ENCODE measurements at places on chromosomes 2 and 18. TPM values are rescaled to one million over a fixed set of nuclear protein-coding genes. Genes with fewer than 3 reads are reported as not detected.

Gene KCTD1
- total RNA-seq = 63.2 TPM

Gene KCNG2
- total RNA-seq = not detected

Gene FBXO15
- total RNA-seq = 1.5 TPM

Gene ADCYAP1
- total RNA-seq = not detected

Gene CDH2
- total RNA-seq = 1.5 TPM

Gene ANKRD62
- total RNA-seq = not detected

Gene SNORC
- 4.3 TPM for total RNA-seq

DNA sequence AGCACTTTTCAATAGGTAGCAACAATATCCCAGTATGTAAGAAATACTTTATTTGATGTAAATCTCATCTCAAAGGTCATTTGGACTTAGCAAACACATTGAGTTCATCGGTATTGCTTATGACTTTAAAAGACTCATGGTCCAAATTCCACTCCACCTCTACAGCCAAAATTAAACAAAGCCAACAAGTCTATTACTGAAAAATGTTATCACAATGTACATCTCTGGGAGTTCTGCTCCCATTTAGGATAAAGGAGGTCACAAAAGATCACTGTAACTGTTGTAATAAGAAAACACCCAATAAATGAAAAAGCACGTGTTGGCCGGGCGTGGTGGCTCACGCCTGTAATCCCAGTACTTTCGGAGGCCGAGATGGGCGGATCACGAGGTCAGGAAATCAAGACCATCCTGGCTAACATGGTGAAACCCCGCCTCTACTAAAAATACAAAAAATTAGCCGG lies 50.0 kb downstream of the ESCO1 start:
- H3K36me3 ChIP-seq = peaks cover 23% of the 10 kb centered on the region
- no peak overlapping the region for H3K4me3 ChIP-seq
- no peaks in the 10 kb centered on the region for H3K4me1 ChIP-seq

GRCh38 chr2:240507060-240507777 lies 50.6 kb downstream of the ANKMY1 start:
- no peak for DNase-seq
- peaks cover 15% of the 10 kb centered on the region for H3K36me3 ChIP-seq
- no peaks in the 10 kb centered on the region for H3K4me1 ChIP-seq
- H3K27me3 ChIP-seq = no peaks in the 10 kb centered on the region

DNA sequence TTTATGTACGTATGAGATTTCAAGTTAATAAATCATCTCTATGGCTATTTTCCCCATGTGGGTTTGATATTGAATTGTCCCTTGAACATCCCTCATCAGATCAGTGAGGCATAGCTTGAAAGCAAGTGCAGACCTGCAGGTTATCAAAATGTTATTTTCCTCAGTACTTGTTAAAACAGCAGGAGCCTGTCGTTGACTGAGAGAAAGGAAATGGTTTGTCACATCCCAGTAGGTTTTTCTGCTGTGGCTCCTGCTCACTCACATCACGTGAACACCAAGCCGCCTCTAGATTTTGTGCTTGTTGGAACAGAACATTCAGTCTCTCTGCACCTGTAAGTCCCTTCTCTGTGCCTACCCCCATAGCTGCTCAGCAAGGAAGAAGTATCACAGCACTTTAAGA lies 340.3 kb downstream of the CELF4 start:
- H3K4me1 ChIP-seq = no peaks in the 10 kb centered on the region
- DNase-seq = no peak
- no peak overlapping the region for H3K27ac ChIP-seq
- no peaks in the 10 kb centered on the region for H3K27me3 ChIP-seq
- no peak overlapping the region for H3K4me3 ChIP-seq

GRCh38 chr2:80392441-80392840 lies 87.9 kb upstream of the LRRTM1 start:
- no peak overlapping the region for H3K27ac ChIP-seq
- H3K4me1 ChIP-seq = no peaks in the 10 kb centered on the region
- no peak for DNase-seq
- no peaks in the 10 kb centered on the region for H3K27me3 ChIP-seq
- no peaks in the 10 kb centered on the region for H3K36me3 ChIP-seq

GRCh38 chr2:50347358-50348044 lies 684.4 kb downstream of the NRXN1 start:
- peaks cover 11% of the 10 kb centered on the region for H3K27me3 ChIP-seq
- H3K4me1 ChIP-seq = no peaks in the 10 kb centered on the region
- H3K4me3 ChIP-seq = no peak overlapping the region
- no peaks in the 10 kb centered on the region for H3K36me3 ChIP-seq
- DNase-seq = no peak

GRCh38 chr18:78675231-78675630 lies 304.4 kb upstream of the SALL3 start:
- no peak overlapping the region for H3K4me3 ChIP-seq
- H3K36me3 ChIP-seq = no peaks in the 10 kb centered on the region
- DNase-seq = no peak
- no peak overlapping the region for H3K27ac ChIP-seq

DNA sequence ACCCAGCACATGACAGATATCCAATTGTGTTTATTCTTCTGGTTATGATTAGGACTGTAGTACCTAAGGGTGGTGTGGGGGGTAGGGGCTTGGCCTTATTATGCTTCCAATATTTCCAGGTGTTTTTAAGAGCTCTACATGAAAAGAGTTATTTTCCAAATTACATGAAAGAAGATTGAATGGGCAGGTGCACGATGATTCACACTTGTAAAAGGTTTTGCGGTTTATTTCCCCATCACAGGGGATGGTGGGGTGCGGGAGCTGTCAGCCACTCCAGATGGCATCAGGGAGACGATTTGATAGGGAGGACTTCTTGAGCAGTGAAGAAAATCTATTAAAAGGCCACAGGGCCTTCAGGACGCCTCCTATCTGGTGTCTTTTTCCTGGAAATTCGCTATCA lies 15.1 kb upstream of the CCBE1 start:
- H3K4me3 ChIP-seq = no peak overlapping the region
- no peak for DNase-seq
- no peak overlapping the region for H3K27ac ChIP-seq
- no peaks in the 10 kb centered on the region for H3K27me3 ChIP-seq
- H3K4me1 ChIP-seq = peaks cover 11% of the 10 kb centered on the region

- no peak overlapping the region for H3K27ac ChIP-seq
- no peaks in the 10 kb centered on the region for H3K27me3 ChIP-seq
These were observed 71.6 kb downstream of the NDUFA10 start for GRCh38 chr2:239953418-239954061.

GRCh38 chr2:239290618-239291474 lies 110.0 kb downstream of the HDAC4 start:
- H3K36me3 ChIP-seq = no peaks in the 10 kb centered on the region
- no peak overlapping the region for H3K27ac ChIP-seq
- no peak overlapping the region for H3K4me3 ChIP-seq
- no peak for DNase-seq

DNA sequence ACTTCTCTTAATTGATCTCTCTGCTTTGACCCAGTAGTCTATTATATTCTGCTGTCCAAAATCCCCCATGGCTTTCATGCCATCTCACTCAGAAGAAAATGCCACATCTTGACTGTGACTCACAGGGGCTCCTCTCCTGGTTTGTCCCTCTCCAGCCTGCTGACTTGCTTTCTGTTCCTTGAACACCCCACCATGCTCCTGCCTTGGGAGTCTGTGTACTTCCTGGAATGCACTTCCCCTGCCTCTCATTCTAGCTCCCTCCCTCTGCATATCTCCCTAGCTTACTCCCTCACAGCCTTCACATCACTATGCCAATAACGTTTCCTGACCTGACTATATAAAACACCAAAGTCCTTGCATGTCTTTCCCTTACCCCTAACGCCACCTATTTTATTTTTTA lies 167.2 kb downstream of the TRIB2 start:
- H3K36me3 ChIP-seq = no peaks in the 10 kb centered on the region
- H3K27me3 ChIP-seq = no peaks in the 10 kb centered on the region
- H3K4me3 ChIP-seq = no peak overlapping the region

- H3K4me1 ChIP-seq = peaks cover 38% of the 10 kb centered on the region
- no peaks in the 10 kb centered on the region for H3K27me3 ChIP-seq
- H3K27ac ChIP-seq = peak overlapping the region; percentile 81
- H3K4me3 ChIP-seq = peak overlapping the region; percentile 49
These were observed 16.4 kb downstream of the DYNAP start for GRCh38 chr18:54607213-54608027.

- H3K27ac ChIP-seq = no peak overlapping the region
- no peak overlapping the region for H3K4me3 ChIP-seq
- no peaks in the 10 kb centered on the region for H3K36me3 ChIP-seq
These were observed 272.5 kb upstream of the KLHL29 start for GRCh38 chr2:23112517-23112916.

DNA sequence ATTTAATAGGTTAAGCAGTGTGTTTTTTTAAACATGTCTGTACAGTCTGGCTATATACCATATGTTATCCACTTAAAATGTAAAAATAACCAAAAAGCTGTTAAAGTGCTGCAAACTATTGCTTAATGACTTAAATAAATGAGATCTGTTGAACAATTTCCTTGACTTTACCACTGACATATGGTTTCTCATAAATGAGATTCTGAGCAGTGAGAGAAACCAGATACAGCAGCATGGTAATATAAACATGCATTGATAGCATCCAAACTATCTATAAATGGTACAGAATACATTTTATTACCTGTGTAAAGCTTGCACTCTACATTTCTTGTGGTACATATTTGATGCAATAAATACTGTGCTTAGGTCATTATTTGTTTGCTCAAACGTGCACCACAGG lies 36.3 kb upstream of the TTC21B start:
- H3K27me3 ChIP-seq = no peaks in the 10 kb centered on the region
- H3K4me3 ChIP-seq = no peak overlapping the region
- no peaks in the 10 kb centered on the region for H3K4me1 ChIP-seq
- no peak overlapping the region for H3K27ac ChIP-seq

- no peak overlapping the region for H3K4me3 ChIP-seq
- H3K36me3 ChIP-seq = no peaks in the 10 kb centered on the region
- peaks cover 72% of the 10 kb centered on the region for H3K27me3 ChIP-seq
- H3K27ac ChIP-seq = no peak overlapping the region
These were observed 54.8 kb upstream of the HDAC4 start for GRCh38 chr2:239455436-239456203.

- DNase-seq = no peak
- H3K4me3 ChIP-seq = no peak overlapping the region
- H3K4me1 ChIP-seq = no peaks in the 10 kb centered on the region
- H3K36me3 ChIP-seq = no peaks in the 10 kb centered on the region
- no peaks in the 10 kb centered on the region for H3K27me3 ChIP-seq
- H3K27ac ChIP-seq = no peak overlapping the region
These were observed 161.2 kb upstream of the MAP3K20 start for GRCh38 chr2:172914341-172915008.

DNA sequence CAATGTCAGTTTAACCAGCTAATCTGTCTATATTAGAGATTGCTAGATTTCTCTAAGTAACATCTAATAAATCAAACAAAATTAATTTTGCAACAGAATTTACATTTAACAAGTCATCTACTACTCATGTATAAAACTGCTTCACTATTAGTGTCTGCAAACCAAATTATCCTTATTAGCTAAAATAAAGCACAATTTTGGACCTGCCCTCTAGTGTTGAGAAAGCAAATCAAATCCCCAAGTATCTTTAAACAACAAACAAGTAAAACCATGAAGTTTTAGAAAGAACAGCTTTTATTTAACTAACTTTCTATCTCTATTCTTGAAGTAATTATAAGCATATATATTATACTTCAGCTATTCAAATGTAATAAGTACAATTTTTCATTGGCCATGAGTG lies 113.1 kb upstream of the SP3 start:
- H3K4me1 ChIP-seq = no peaks in the 10 kb centered on the region
- no peak overlapping the region for H3K4me3 ChIP-seq
- H3K27ac ChIP-seq = no peak overlapping the region
- peaks cover 5% of the 10 kb centered on the region for H3K36me3 ChIP-seq

DNA sequence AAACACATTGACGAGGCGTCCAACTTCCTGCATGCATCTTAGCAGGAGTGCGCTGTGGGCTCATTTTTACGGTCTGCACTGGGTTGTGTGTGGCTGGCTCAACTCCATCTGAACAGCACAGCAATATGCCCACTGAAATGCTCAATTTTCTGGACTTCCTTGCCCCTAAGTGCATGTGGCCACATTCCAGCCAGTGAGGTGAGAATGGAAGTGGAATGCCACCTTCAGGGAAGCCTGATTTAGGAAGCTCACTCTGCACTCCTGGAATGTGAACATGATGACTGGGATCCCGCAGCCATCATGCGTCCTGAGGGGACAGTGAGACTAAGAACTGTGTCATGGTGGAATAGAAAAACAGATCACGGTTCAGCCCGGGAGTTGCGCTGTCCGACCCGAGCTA lies 76.2 kb downstream of the PSMG2 start:
- H3K27me3 ChIP-seq = no peaks in the 10 kb centered on the region
- no peaks in the 10 kb centered on the region for H3K4me1 ChIP-seq
- no peak overlapping the region for H3K4me3 ChIP-seq
- H3K27ac ChIP-seq = no peak overlapping the region
- no peak for DNase-seq

DNA sequence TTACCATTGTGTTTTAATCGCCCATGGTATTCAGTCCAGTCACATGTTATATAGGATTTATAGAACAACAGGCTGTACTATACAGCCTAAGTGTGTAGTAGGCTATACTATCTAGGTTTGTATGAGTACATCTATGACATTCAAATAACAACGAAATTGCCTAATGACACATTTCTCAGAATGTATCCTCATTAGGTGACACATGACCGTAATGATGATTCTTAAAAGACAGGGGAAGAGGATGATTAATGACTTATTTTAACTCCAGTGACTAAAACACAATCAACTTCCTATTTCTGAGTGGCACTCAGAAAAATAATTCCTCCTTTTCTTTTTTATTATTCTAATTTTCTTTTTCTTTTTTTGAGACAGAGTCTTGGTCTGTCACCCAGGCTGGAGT lies 63.0 kb upstream of the ACSL3 start:
- no peaks in the 10 kb centered on the region for H3K36me3 ChIP-seq
- H3K4me1 ChIP-seq = peaks cover 19% of the 10 kb centered on the region
- DNase-seq = no peak
- H3K27ac ChIP-seq = no peak overlapping the region
- no peaks in the 10 kb centered on the region for H3K27me3 ChIP-seq

GRCh38 chr2:58521803-58522554 lies 280.9 kb upstream of the FANCL start:
- DNase-seq = no peak
- no peaks in the 10 kb centered on the region for H3K27me3 ChIP-seq
- H3K36me3 ChIP-seq = no peaks in the 10 kb centered on the region
- H3K27ac ChIP-seq = no peak overlapping the region
- no peak overlapping the region for H3K4me3 ChIP-seq

GRCh38 chr2:69988086-69988635 lies 26.7 kb upstream of the ASPRV1 start:
- H3K27me3 ChIP-seq = no peaks in the 10 kb centered on the region
- H3K4me1 ChIP-seq = no peaks in the 10 kb centered on the region
- no peaks in the 10 kb centered on the region for H3K36me3 ChIP-seq
- H3K4me3 ChIP-seq = no peak overlapping the region
- no peak overlapping the region for H3K27ac ChIP-seq
